ENCODE measurements at places on chromosomes 16 and 17.

DNA sequence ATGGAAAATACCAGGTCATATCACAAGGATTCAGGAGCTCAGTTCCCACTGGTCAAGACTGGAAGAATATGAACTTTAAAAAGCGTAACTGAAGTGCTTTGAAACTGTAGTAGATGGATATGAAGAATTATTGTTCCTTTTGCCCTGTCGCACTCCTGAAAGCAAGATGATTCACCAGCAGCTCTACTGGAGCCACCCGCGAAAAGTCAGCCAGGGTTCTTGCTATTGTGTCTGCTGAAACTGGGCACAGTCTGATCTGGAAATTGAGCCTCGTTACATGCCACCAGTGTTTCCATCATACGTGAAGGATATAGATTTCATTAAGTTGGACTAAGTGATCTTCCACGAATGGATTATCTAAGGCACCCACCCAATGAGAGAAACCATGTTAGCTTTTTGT lies 16.6 kb downstream of the AP2B1 start:
- DNase-seq, result no peak

GRCh38 chr16:21227866-21228265 lies 5.6 kb upstream of the ANKS4B start:
- no peak for DNase-seq

GRCh38 chr16:9203956-9204355 lies 112.5 kb downstream of the HAPSTR1 start:
- DNase-seq, result no peak

DNA sequence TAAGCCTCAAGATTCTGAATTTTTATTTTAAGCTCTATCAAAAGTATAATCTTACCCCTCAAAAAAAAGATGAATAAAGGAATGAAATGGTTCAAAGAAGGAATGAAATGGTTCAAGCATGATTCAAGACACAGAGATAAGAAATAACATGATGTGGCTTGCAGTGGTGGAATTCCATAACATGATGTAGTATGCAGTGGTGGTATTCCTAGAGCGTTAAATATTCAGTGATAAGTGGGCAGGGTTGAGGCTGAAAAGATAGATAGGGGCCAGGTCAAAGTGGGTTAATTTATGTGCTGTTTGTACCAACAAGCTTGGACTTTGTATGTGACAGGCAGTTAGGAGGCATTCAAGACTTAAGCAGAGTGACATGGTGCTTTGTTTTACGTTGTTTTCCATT lies 29.6 kb downstream of the TNRC6A start:
- DNase-seq, result no peak

GRCh38 chr17:72270273-72270924 lies 149.6 kb downstream of the SOX9 start:
- DNase-seq, result peak; percentile 72

DNA sequence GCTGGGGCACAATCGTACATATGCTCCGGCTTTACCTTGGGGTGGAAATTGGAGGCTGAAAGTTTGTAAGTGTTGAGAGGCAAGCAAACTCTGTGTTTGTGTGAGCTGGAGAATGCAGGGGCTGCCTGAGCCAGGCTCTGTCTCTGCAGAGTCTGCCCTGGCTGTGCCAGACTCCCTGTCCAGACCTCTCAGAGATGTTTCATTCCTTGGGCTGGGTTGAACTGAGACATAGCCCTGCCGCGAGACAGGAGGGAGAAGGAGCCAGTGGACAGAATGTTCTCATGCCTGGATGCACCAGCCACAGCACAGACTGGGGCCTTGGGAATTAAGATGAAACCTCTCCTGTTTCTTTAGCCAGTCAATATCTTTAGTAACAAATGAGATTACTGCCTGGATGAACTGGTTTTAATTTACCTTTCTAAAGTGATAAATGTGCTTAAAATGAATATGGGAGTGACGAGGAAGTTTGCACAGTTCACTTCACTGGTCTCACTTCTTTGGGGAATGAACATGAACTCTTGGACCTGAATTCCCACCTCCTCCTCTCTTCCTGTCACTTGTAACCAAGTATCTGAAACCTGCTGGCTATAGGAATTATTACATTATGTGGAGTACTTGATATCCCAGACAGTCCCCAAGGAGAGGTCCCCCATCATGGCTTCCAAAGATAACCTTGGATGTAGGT lies 40.1 kb downstream of the YPEL2 start:
- no peak for DNase-seq

- DNase-seq, result no peak
Measured at GRCh38 chr16:13909872-13910303, 10.1 kb upstream of the ERCC4 start.

- no peak for DNase-seq
Measured at GRCh38 chr17:67258821-67259468, 13.9 kb upstream of the HELZ start.

GRCh38 chr16:3431779-3432219 lies 11.5 kb downstream of the ZNF597 start:
- DNase-seq, result no peak

DNA sequence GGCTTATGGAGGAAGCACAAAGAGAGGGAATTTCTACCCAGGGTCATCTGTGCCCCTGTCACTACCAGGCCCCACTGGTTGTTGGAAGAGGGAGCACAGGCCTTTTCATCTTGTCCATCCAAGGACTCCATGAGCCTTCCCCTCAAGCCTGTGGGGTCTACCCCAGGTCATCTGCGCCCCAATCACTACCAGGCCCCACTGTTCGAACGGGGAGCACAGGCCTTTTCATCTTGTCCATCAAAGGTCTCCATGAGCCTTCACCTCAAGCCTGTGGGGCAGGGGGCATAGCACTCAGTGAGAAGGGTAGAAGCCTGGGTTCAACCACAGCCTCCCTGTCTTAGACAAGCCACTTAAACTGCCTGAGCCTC lies 101.5 kb upstream of the CDH5 start:
- DNase-seq, result no peak

DNA sequence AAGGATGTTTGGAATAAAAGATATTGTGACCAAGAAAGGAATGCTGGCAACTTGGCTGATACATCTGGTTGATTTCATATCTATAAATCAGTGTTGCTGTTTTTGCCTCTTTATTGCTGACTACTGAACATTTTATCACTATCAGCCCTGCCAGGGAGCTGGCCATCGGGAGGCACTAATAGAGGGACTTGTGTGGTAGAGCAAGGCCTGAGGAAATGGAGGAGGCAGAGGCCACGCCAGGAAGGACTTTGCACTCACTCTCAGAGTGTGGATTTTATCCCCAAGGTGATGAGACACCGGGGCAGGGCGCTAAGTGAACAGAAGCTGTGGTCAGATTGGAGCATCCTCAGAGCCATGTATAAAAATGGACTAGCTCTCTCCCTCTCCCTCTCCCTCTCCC lies 9.3 kb upstream of the CYB561 start:
- DNase-seq, result no peak

DNA sequence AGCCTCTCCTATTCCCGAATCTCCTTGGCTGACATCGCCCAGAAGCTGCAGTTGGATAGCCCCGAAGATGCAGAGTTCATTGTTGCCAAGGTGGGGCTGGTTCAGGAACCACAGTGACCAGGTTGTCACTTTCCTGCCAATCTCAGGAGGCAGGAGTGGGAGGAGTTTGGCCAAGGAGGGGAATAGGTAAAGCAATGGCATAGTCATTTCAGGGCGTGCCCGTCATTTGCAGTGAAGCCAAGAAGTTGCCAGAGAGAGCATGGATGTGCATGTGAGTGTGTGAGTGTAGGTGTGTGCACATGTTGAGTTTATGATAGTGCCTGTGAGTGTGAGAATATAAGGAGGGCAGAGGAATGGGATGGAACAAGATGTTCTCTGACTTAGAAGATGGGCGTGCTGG lies 14.8 kb downstream of the PSMD3 start:
- DNase-seq, result no peak

- DNase-seq, result peak; percentile 55
Measured at GRCh38 chr17:49361129-49361901, 735 bp downstream of the ZNF652 start.

GRCh38 chr16:86041807-86042206 lies 142.8 kb downstream of the IRF8 start:
- DNase-seq, result no peak

DNA sequence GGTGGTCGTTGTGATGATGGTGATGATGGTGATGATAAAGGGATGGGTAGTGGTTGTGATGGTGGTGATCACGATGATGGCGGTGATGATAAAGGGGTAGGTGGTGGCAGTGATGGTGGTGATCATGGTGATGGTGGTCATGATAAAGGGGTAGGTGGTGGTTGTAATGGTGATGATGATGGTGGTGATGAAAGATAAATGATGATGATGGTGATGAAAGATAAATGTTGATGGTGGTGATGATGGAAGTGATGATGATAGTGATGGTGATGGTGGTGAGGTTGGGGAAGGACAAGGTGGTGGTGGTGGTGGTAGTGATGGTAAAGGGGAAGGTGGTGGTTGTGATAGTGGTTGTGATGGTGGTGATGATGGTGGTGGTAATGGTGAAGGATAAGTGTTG lies 13.9 kb downstream of the CDH5 start:
- DNase-seq, result no peak

GRCh38 chr17:36683387-36683786 lies 82.0 kb downstream of the MRM1 start:
- no peak for DNase-seq

DNA sequence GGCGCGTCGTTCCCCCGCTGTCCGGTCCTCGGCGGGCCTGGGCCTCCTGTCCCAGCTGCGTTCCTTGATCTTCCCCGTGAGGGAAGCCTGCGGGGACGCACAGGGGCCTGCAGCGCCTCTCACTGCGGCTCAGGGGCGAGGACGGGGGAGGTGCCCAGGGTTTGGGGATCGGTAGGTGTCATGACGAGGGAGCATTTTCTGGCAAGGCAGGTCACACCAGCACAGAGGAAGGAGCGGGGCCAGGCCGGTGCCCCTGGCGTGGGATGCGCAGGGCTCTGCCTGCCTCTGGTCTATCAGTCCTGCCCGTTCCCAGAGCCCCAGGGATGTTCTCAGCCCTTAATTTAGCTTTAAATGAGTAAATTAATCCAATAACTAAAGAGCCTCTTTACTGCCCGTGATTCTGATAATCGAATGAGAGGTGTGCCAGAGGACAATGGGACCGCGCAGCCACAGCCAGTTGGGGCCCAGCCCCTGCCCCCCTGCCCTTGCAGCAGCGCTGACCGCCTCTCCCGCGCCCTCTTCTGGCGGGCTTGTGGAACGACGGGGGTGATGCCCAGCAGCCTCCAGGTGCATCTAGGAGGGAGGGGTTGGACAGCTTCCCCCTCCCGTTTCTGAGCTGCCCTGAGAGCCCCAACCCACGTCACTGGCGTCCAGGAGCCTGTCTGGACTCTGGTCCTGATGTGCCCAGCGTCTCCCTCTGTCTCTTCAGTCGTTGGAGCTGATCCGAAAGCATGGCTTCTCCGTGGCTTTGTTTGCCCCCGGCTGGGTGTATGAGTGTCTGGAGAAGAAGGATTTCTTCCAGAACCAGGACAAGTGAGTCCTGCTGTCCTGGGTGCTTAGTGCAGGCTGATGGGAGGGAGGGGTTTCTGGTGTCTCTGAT lies 7.9 kb downstream of the ENGASE start:
- peak; percentile 55 for DNase-seq

DNA sequence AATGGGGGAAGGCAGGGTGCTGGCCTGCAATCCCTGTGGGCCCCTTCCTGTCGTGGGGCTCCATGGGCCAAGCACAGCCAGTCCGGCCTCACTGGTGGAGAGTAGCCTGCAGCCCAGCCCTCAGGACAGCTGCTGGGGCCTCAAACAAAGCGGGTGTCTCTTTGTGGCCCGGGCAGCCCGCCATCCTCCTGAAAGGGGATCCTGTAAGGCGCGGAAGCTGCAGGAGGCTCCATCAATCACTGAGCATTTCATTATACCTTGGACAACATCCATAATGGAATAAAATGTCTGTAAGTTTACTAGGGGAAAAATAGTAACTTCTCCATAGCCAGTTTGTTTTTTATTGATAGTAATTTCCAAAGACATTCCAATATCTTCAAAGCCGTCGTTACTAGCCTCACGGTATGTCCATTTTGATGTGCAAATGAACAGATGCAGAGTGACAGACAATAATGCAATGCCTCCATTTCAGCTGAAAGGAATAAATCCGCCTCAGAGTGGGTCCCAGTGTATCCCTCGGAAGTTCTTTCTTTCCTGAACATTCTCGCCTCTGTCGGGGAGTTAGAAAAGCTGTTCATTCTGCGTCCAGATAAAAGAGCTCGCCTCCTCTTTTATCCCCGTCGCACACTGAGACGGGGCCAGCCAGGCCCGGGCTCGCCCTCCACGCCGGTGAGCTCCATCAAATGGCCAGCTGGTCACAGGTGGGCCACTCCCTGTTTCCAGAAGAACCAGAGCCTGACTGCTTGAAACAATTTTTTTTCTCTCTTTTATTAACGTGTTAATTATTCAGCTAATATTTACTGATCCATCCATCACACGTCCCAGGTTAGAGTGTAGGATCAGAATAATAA lies 14.4 kb downstream of the WSCD1 start:
- DNase-seq, result no peak

DNA sequence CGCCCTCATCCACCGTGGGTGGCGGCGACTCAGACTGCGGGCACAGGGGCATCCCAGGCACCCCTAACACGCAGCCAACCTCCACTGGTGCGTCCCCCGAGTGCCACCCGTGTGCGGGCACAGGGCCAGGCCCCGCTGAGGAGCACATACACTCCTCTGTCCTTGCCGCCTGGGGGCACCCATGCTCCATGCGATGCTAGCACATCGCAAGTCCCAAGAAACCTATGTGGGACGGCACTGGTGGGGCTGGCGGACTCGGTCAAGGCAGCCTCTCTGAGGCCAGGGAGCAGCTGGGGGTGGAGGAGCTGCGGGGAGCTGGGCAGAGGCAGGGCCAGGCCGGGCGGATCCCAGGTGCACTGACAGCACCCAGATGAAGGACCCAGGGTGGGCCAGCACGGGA lies 4.0 kb downstream of the ZNF598 start:
- DNase-seq, result no peak

- DNase-seq, result no peak
Measured at GRCh38 chr17:61768405-61768804, 94.9 kb downstream of the BRIP1 start.

DNA sequence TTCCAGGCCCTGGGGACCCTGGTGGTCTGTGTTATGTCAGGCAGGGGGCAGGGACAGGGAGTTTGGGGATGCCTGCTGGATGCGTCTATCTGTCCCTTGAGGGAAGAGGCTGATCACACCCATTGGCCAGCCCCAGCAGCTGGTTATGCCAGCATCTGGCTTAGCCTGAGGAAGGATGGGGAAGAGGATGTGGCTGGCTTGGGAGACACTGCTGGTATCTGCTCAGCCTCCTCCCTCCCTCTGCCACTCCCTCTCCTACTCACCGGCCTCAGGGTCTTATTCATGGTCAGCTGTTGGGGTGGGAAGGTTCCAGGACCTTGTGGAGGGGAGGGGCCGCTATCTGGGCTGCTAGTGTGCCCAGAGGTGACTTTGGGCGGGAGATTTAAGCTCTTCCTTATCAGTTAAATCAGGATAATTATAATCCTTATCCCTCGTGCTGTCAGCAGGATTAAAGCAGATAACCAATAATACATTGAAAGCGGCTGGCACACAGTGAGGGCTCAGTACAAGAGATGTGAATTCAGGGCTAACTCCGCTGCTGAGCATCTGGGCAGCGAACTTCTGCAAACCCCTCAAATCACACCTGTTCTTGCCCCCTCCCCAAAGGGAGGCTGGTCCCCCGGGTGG lies 36.0 kb upstream of the MLKL start:
- DNase-seq, result no peak
